ENCODE measurements at places on chromosomes 5 and 9. TPM values are rescaled to one million over a fixed set of nuclear protein-coding genes. Genes with fewer than 3 reads are reported as not detected.

GRCh38 chr5:124492444-124493224 lies 253.8 kb downstream of the ZNF608 start:
- DNase-seq: no peak
- H3K27me3 ChIP-seq: no peaks in the 10 kb centered on the region
- no peak overlapping the region for H3K4me3 ChIP-seq
- no peaks in the 10 kb centered on the region for H3K36me3 ChIP-seq

DNA sequence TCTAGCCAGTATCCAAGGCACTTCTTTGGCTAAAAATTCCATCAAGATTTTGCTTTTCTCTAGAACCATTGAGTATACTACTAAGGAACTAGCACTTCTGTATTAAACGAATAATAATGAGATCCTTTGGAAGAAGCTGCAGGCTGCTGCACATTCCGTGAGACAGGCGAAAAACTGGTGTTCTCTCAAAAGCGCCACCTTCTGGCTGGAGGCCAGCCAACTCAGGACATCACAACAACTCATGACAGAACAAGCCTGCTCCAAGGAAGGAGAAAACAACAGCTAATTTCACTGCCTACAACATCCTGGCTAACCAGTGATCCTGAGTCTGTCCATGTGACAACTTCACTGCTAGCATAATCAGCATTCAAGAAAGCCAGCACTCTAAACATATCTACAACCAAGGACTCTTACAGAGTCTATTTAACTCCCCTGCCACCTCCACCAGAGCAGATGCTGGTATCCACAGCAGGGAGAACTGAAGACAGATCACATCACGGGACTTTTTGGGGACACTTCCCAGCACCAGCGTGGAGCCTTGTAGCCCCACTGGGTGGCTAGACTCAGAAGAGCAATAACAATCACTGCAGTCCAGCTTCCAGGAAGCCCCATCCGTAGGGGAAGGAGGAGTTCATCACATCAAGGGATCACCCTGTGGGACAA lies 150.5 kb downstream of the YTHDC2 start:
- H3K4me3 ChIP-seq: no peak overlapping the region
- no peaks in the 10 kb centered on the region for H3K4me1 ChIP-seq
- H3K27me3 ChIP-seq: no peaks in the 10 kb centered on the region
- H3K27ac ChIP-seq: no peak overlapping the region

The PCDHGA4 gene
- polyA plus RNA-seq: not detected

The FCN1 gene
- 0.72 TPM for polyA plus RNA-seq

The RRAGA gene
- 124 TPM for polyA plus RNA-seq

GRCh38 chr5:135040333-135041144 lies 6.5 kb upstream of the PITX1 start:
- H3K36me3 ChIP-seq: no peaks in the 10 kb centered on the region
- no peak overlapping the region for H3K27ac ChIP-seq
- H3K27me3 ChIP-seq: peaks cover 29% of the 10 kb centered on the region
- DNase-seq: no peak

GRCh38 chr5:172642486-172642885 lies 1.4 kb downstream of the NEURL1B start:
- H3K4me1 ChIP-seq: peaks cover 15% of the 10 kb centered on the region
- no peak for DNase-seq
- H3K27me3 ChIP-seq: peaks cover 13% of the 10 kb centered on the region

The PPP2R2B gene
- 11.0 TPM for polyA plus RNA-seq

GRCh38 chr5:140554454-140554853 lies 2.8 kb downstream of the SRA1 start:
- H3K4me3 ChIP-seq: no peak overlapping the region
- no peaks in the 10 kb centered on the region for H3K27me3 ChIP-seq
- no peak for DNase-seq
- H3K4me1 ChIP-seq: peaks cover 34% of the 10 kb centered on the region

DNA sequence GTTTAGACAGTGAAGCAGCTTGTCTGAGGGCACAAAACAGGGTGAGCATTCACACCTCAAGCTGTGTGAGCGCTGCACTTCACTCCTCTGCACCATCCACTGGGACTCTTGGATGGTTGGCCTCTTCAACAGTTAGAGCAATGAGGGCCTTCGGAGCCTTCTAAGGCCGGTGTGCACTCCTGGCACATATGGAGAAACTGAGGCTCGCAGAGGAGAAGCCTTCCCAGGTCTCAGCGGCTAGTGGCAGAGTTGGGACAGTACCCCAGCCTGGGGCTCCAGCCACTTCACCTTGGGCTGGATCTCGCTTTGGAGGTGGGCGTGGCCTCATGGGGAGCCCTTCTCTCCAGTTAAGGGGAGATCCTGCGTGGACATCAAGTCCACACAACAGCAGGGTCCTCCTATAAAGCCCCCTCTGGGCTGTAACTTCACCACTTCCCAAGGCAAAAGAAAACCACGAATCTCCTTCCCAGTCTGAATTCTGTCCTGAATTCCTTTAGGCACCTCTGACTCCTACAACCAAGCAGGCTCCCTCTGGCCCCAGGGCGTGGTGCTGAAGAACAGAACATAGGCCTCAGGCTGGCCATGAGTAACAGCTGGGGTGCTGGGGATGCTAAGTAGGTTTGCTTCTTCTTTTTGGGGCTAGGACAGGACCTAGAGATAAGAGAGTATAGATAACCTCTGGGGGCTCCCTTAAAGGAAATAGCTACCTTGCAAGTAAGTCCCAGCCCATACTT lies 30.5 kb upstream of the CSF1R start:
- H3K36me3 ChIP-seq: no peaks in the 10 kb centered on the region
- DNase-seq: no peak
- no peak overlapping the region for H3K27ac ChIP-seq
- no peaks in the 10 kb centered on the region for H3K27me3 ChIP-seq
- H3K4me3 ChIP-seq: no peak overlapping the region

DNA sequence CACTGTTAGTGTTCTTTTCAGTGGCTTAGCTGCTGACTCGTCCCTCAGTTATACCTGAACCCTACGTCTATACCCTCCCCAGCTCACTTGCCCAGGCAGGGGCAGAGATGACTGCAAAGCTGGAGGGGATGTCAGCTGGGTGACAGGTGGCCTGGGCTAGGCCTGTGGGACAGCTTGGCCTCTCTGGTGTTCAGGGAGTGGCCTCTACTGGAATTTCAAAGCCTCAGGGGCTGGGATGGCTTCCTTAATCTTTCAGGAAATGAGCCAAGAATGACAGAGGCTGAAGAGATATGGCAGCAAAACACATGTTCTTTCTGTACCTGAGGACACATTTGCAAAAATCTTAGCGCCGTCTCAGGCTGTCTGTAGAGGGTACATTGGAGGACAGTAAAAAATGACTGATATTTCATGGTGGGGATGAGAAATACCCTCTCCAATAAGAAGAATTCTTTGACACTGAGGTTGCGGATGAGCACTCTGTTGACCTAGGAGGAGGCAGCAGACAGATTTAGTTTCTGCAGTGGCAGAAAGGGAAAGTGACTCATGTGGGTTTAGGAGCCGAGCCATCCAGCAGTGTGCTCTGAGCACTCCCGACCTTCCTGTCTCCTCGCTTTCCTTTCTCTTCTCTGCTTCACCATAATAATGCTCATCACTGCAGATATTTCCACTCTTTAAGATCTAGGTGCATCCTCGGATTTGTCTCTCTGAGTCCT lies 54.4 kb downstream of the ENTREP1 start:
- H3K27ac ChIP-seq: no peak overlapping the region
- DNase-seq: no peak

The GRIN3A gene
- 0.22 TPM for polyA plus RNA-seq

The SHOC1 gene
- polyA plus RNA-seq: not detected

- no peaks in the 10 kb centered on the region for H3K4me1 ChIP-seq
- H3K27me3 ChIP-seq: peaks cover 11% of the 10 kb centered on the region
- H3K36me3 ChIP-seq: no peaks in the 10 kb centered on the region
- no peak overlapping the region for H3K27ac ChIP-seq
- H3K4me3 ChIP-seq: no peak overlapping the region
- DNase-seq: no peak
Measured at GRCh38 chr5:132788990-132789886, 12.2 kb upstream of the SEPTIN8 start.

The GFI1B gene
- polyA plus RNA-seq: 0.05 TPM

The KIF27 gene
- polyA plus RNA-seq: not detected

The PCDHA7 gene
- polyA plus RNA-seq: not detected

The TLX3 gene
- polyA plus RNA-seq: not detected

GRCh38 chr5:130520211-130520610 lies 615.9 kb downstream of the CHSY3 start:
- H3K4me3 ChIP-seq: no peak overlapping the region
- no peaks in the 10 kb centered on the region for H3K36me3 ChIP-seq
- H3K27me3 ChIP-seq: no peaks in the 10 kb centered on the region
- DNase-seq: no peak

- H3K27ac ChIP-seq: no peak overlapping the region
- peaks cover 12% of the 10 kb centered on the region for H3K36me3 ChIP-seq
- no peak overlapping the region for H3K4me3 ChIP-seq
- peaks cover 12% of the 10 kb centered on the region for H3K4me1 ChIP-seq
- H3K27me3 ChIP-seq: no peaks in the 10 kb centered on the region
- no peak for DNase-seq
Measured at GRCh38 chr9:79670269-79670961, 98.7 kb downstream of the TLE4 start.

DNA sequence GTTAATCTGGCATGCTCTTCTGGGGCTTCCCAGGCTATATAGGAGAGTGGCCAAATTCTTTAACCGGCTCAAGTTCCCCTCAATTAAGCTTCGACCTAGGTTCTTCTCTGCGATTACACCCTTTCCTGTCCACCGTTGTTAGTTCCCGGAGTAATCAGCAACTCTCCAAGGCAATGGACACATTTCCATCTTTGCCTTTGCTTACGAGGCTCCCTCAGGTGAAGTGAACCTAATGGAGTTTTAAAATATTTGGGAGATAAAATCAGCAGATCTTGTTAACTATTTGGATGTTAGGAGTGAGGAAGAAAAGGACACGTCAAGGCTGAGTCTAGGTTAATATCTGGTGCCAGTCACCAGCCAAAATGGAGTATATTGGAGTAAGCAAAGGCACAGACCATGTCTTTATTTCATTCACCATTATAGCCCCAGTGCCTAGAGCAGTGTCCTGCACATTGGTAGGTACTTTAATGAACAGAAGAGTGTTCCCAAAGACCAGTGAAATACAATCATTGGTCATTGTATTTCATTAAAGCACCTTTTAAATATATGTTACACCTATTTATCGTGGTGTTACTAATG lies 515 bp downstream of the UTP15 start:
- no peaks in the 10 kb centered on the region for H3K27me3 ChIP-seq
- no peak for DNase-seq
- peak overlapping the region; percentile 94 for H3K27ac ChIP-seq
- peak overlapping the region; percentile 100 for H3K4me3 ChIP-seq
- peaks cover 35% of the 10 kb centered on the region for H3K36me3 ChIP-seq
- peaks cover 29% of the 10 kb centered on the region for H3K4me1 ChIP-seq

GRCh38 chr9:126860077-126860756 lies at the start of gene ZBTB34:
Gene ZBTB34 (plus strand): TSS chr9:126860639. CDS start chr9:126879400, 18,761 bp downstream.
- DNase-seq: peak; percentile 66
- peaks cover 30% of the 10 kb centered on the region for H3K4me1 ChIP-seq
- H3K4me3 ChIP-seq: peak within 1 kb of the TSS; percentile 72
- H3K36me3 ChIP-seq: peaks cover 7% of the 10 kb centered on the region
- peaks cover 5% of the 10 kb centered on the region for H3K27me3 ChIP-seq

- H3K27ac ChIP-seq: peak overlapping the region; percentile 75
- peak overlapping the region; percentile 81 for H3K4me3 ChIP-seq
Measured at GRCh38 chr5:80189701-80190100, 66.1 kb downstream of the SERINC5 start.

GRCh38 chr9:120514405-120514804 lies 65.6 kb downstream of the CDK5RAP2 start:
- H3K4me1 ChIP-seq: no peaks in the 10 kb centered on the region
- no peak overlapping the region for H3K27ac ChIP-seq
- peaks cover 69% of the 10 kb centered on the region for H3K36me3 ChIP-seq
- no peak for DNase-seq

DNA sequence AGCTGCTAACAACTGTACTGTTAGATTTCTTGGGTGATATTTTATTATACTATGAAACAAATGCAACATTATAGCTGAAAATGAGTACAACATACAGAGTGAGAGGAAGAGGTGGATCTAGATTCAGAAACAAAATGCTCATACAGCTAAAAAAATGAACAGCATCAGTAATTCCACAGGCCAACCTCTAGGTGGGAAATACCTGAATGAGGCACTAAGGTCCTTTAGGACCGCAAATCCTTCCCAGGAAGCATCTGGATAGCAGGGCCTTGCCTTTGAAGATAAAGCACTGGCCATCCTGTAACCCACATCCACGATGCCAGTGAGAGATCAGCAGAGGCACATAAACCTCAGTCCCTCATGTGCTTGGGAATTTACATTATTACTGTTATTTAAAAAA lies 310.8 kb downstream of the YTHDC2 start:
- no peak overlapping the region for H3K27ac ChIP-seq
- no peak overlapping the region for H3K4me3 ChIP-seq
- no peaks in the 10 kb centered on the region for H3K36me3 ChIP-seq
- DNase-seq: no peak
- no peaks in the 10 kb centered on the region for H3K4me1 ChIP-seq

The SNCAIP gene
- not detected for polyA plus RNA-seq

GRCh38 chr5:176844706-176845391 lies 34.5 kb downstream of the UNC5A start:
- no peaks in the 10 kb centered on the region for H3K27me3 ChIP-seq
- H3K4me3 ChIP-seq: no peak overlapping the region
- no peaks in the 10 kb centered on the region for H3K36me3 ChIP-seq
- no peak for DNase-seq
- H3K4me1 ChIP-seq: no peaks in the 10 kb centered on the region

GRCh38 chr9:96022445-96023051 lies 147.1 kb downstream of the ERCC6L2 start:
- H3K27me3 ChIP-seq: peaks cover 24% of the 10 kb centered on the region
- DNase-seq: peak; percentile 48
- H3K4me3 ChIP-seq: peak overlapping the region; percentile 37
- H3K36me3 ChIP-seq: no peaks in the 10 kb centered on the region
- peaks cover 36% of the 10 kb centered on the region for H3K4me1 ChIP-seq

- H3K27ac ChIP-seq: no peak overlapping the region
- no peaks in the 10 kb centered on the region for H3K4me1 ChIP-seq
- H3K27me3 ChIP-seq: no peaks in the 10 kb centered on the region
Measured at GRCh38 chr5:64794053-64794770, 25.5 kb downstream of the CWC27 start.

GRCh38 chr9:129962889-129963703 lies 79.9 kb downstream of the FNBP1 start:
- H3K4me3 ChIP-seq: peak overlapping the region; percentile 90
- H3K27me3 ChIP-seq: no peaks in the 10 kb centered on the region
- peaks cover 49% of the 10 kb centered on the region for H3K4me1 ChIP-seq
- peak overlapping the region; percentile 86 for H3K27ac ChIP-seq
- peaks cover 46% of the 10 kb centered on the region for H3K36me3 ChIP-seq
- DNase-seq: peak; percentile 84

GRCh38 chr5:122656160-122656559 lies 118.7 kb upstream of the SNX2 start:
- no peaks in the 10 kb centered on the region for H3K36me3 ChIP-seq
- DNase-seq: no peak
- H3K4me3 ChIP-seq: no peak overlapping the region
- no peak overlapping the region for H3K27ac ChIP-seq
- no peaks in the 10 kb centered on the region for H3K27me3 ChIP-seq

DNA sequence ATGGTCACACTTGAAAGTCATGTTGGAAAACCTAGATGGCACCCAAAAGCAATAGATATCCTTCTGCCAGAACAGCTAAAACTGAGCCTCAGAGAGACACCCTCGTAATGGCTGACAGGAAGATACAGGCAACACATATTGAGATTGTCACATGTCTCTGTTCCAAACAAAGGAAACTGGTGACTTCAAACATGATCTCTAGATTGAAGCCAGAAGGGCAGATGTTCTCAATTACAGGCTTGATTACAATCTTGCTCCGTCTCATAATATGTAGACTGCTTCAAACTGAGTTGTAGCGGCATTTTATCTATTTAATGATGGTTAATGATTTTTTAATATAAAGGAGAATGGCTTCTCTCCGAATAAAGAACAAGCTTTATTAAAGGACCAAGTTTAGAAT lies 774.3 kb downstream of the KCTD16 start:
- no peaks in the 10 kb centered on the region for H3K27me3 ChIP-seq
- H3K4me1 ChIP-seq: no peaks in the 10 kb centered on the region
- no peaks in the 10 kb centered on the region for H3K36me3 ChIP-seq
- no peak overlapping the region for H3K4me3 ChIP-seq
